ENCODE measurements at places on chromosomes 16 and 17.

DNA sequence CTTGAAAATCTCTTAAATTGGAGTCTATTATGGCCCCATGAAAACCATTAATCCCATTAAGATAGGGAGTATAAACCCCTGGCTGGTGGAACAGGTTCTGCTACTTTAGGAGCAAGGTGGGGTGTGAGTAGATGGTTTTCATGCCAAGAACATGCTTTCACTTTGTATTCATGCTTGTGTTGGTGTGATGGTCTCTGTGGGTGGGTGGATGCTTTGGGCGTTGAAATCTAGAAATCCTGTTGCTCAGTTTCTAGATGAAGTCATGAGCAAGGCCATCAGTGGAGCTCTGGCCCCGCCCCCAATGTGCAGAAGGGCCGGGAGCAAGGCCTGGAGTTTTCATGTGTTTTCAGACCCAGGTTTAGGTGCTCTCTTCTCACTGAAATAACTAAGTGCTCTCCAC, 20.1 kb downstream of the PLD6 start:
- peak; percentile 78 for DNase-seq

- DNase-seq, result no peak
Observed at GRCh38 chr16:49682577-49683165, 173.2 kb downstream of the ZNF423 start.

DNA sequence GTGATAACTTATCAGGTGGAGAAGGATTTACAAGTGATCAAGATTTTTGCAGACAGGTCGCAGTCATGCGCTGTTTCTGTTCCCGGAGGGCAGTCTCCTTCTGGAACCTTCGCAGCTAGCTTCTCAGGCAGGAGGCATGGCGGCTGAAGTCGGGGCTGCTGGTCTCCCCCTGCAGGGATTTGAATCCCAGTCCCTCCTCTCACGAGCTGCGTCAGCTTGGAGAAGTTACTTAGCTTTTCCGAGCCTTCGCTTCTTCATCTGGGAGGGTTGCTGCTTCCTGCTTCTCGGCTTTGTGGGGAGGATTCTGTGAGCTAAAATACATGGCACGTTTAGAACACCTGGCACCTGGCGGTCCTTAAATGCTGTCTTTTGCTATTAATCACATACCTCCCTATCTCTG, 287.8 kb upstream of the FOXF1 start:
- no peak for DNase-seq

DNA sequence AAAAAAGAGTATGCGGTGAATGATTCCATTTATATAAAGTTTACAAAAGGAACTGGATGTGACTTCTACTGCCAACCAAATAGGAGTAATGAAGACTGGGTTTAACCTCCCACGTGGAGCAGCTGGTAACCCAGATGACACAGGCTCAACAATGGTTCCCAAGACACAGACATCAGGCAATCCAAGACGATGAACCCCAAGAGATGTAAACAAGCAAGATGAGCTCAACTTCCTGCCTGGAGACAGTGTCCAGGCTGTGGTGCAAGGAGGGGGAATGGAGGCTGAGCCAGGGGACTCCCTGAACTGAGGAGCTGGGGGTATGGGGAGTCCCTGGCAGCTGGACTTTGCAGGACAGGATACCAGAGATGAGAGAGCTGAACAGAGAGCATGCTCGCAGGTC, 104.7 kb downstream of the LITAF start:
- DNase-seq, result no peak

DNA sequence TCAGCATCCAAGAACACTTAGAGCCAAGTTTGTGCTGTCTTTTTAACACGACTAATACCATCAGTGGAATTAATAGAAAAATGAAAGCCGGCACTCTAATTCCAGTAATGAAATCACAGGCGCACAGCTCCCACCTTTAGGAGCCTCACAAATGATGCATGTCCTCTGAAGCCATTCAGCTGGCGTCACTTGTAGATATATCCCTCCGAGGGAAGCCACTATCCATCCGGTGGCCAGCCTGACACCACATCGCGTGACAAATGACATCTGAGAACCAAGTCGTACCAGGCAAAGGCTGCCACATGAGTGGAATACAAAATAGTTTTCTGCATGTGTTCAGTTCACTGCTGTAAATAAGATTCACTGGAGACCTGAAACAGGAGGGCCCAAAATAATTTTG, 205.6 kb downstream of the GRIN2A start:
- DNase-seq, result no peak
